ENCODE measurements at places on chromosomes 13 and 19. TPM values are rescaled to one million over a fixed set of nuclear protein-coding genes. Genes with fewer than 3 reads are reported as not detected.

Gene C1QTNF9
- total RNA-seq: 0.20 TPM

Gene PRTN3
- not detected for total RNA-seq

Gene ZNF723
- not detected for total RNA-seq

Gene LRP3
- total RNA-seq: not detected

Gene EID2B
- 4.8 TPM for total RNA-seq

Gene ZNF566
- 7.9 TPM for total RNA-seq

Gene SHISA7
- total RNA-seq: not detected

Gene AKAP8L
- 142 TPM for total RNA-seq

Gene SH2D3A
- 46.2 TPM for total RNA-seq

Gene CD209
- total RNA-seq: not detected

Gene KASH5
- total RNA-seq: not detected

Gene TPTE2
- not detected for total RNA-seq

Gene CD22
- total RNA-seq: 3.3 TPM

Gene KLK4
- not detected for total RNA-seq

Gene IFNL1
- not detected for total RNA-seq

Gene HMGB1
- total RNA-seq: 363 TPM

Gene RFPL4A
- not detected for total RNA-seq

Gene POSTN
- not detected for total RNA-seq

Gene ZNF709
- total RNA-seq: 1.9 TPM

Gene SAFB2
- 271 TPM for total RNA-seq

Gene CEACAM8
- not detected for total RNA-seq
